Stimulated activated CD8-positive, alpha-beta memory T cell treated with anti-CD3 and anti-CD28 coated beads, Interleukin-15, amount 100 ng/mL, for 1 hour (primary cell): ENCODE measurements at places on chromosomes 5 and 9.

DNA sequence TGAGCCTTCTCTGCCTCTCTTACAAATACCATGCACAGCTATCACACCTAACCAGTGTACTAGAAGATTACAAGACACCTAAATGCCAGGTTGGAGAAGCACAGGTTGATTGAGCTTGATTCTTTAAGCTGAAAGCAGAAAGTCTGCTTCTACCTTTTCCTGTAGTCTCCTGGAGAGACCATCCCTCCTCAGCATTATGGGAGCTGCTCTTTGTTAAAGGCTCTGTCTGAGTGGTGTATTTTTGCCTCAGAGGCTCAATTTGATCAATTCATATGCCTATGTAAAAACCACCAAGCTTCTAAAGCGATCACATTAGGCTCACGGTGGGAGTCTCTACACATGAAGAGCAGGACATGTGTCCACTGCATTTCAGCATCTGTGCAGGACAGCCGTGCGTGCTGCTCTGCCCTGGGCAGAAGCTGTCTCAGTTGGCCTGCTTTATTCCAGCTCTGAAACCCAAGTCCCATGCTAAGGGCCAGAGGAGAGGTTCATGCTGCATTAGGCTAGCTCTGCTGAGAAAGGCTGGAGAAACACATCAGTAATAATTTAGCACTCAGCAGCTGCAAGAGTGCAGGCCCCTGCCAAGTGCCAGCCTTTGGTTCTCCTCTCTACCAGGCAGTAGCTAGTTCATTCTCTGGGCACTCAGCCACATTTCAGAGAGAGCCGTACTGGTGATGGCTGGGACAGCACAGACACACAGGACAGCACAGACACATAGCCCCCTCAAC is 41.7 kb downstream of the TMEM167A start:
- no peak for DNase-seq

GRCh38 chr5:97164846-97165245 is 18.2 kb downstream of the RIOK2 start:
- no peak for DNase-seq

- DNase-seq, result no peak
Measured at GRCh38 chr5:73859696-73860095, 233.7 kb downstream of the ARHGEF28 start.

DNA sequence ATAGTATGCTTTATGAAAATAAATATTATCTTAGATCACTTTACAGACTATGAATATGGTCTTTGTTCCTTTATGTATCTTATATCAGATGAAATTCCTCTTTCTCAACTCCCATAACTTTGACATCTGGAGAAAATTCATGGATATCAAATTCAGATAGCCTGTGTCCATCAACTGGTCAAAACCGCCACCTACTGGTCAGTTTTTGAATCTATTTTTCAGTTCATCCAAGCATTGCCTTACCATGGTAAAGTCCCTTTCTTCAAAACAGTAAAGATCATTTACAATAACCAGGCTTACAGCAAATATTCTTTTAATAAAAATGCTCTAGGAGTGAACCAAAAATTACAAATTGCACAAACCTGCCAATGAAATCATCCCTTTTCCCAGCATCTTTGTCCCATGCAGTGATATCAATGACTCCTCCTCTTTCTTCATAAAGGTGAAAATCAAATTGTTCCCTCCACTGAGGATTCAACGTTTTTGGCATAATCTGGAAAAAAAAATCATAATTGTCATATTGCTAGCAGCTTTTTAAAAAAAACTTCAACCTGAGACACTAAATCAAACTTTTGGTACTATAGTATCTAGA is 290.5 kb downstream of the SLF1 start:
- no peak for DNase-seq

DNA sequence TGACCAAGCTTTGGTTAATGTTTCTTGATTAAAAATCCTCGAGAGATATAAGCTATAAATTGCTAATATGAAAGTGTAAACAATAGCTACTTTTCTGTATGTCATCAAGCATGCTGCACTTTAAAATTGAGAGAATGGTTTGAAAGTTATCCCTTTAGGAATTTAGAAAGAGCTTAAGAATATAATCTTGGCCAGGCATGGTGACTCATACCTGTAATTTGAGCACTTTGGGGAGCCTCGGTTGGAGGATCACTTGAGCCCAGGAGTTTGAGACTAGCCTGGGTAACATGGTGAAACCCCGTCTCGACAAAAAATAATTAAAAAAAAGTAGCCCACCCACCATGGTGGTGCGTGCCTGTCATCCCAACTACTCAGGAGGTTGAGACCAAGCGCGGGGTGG is 12.2 kb upstream of the MROH2B start:
- no peak for DNase-seq

- DNase-seq, result no peak
Measured at GRCh38 chr9:88732128-88732527, 197.2 kb downstream of the NXNL2 start.
